ENCODE measurements at places on chromosomes 11 and 22. TPM values are rescaled to one million over a fixed set of nuclear protein-coding genes. Genes with fewer than 3 reads are reported as not detected.

Gene ARVCF
- total RNA-seq, result 36.6 TPM

Gene MB
- not detected for total RNA-seq

Gene SLC37A2
- total RNA-seq, result 4.2 TPM

Gene UBQLNL
- total RNA-seq, result 0.52 TPM

- no peaks in the 10 kb centered on the region for H3K4me1 ChIP-seq
- H3K27me3 ChIP-seq, result no peaks in the 10 kb centered on the region
- DNase-seq, result no peak
- no peaks in the 10 kb centered on the region for H3K36me3 ChIP-seq
These were observed 48.2 kb upstream of the CHST1 start for GRCh38 chr11:45713573-45713972.

DNA sequence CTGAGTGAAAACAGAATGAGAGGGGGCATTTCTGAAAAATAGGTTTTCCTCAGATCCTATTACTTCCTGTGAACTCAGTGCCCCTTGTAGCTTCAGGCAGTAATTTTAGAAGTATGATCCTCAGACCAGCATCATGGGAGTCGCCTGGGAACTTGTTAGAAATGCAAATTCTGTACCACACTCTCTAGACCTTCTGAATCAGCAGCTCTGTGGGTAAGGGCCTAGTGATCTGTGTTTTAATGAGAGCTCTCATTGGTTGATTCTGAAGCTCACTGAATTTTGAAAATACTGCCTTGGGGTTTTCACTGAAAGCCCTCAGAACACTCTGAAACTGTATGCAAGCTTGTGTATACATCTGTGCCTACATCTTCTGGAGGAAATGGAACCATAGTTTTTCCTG is 647.2 kb upstream of the ANO5 start:
- no peak overlapping the region for H3K27ac ChIP-seq
- no peak overlapping the region for H3K4me3 ChIP-seq
- DNase-seq, result no peak

- H3K36me3 ChIP-seq, result no peaks in the 10 kb centered on the region
- peaks cover 63% of the 10 kb centered on the region for H3K4me1 ChIP-seq
- peak; percentile 77 for DNase-seq
- no peak overlapping the region for H3K4me3 ChIP-seq
- H3K27ac ChIP-seq, result peak overlapping the region; percentile 99
These were observed 15.2 kb downstream of the KCNQ1 start for GRCh38 chr11:2459796-2460531.

DNA sequence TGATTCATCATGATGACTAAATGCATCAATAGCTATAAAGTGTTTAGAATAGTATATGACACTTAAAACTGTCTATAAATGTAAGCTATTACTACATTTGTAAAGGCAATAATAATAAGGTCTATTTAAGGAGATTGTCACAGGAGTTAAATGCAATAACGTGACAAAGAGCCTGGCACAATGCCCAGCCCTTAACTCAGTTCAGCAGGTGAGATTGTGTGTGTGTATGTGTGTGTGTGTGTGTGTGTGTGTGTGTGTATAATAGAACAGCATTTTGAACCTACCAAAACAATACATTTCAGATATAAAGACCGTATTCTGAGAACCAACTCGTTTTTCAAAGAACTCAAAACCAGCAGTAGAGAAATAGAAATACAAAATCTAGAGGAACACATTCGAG is 177.5 kb downstream of the MYO18B start:
- H3K27me3 ChIP-seq, result no peaks in the 10 kb centered on the region
- no peak overlapping the region for H3K27ac ChIP-seq
- H3K36me3 ChIP-seq, result no peaks in the 10 kb centered on the region
- no peak overlapping the region for H3K4me3 ChIP-seq
- H3K4me1 ChIP-seq, result no peaks in the 10 kb centered on the region
- DNase-seq, result no peak

- peaks cover 13% of the 10 kb centered on the region for H3K4me1 ChIP-seq
- H3K4me3 ChIP-seq, result no peak overlapping the region
- no peak for DNase-seq
- no peaks in the 10 kb centered on the region for H3K36me3 ChIP-seq
- H3K27me3 ChIP-seq, result no peaks in the 10 kb centered on the region
These were observed 12.7 kb upstream of the IL10RA start for GRCh38 chr11:117973503-117973860.

GRCh38 chr11:92881940-92882450 is 87.5 kb upstream of the MTNR1B start:
- H3K4me1 ChIP-seq, result no peaks in the 10 kb centered on the region
- H3K36me3 ChIP-seq, result no peaks in the 10 kb centered on the region
- DNase-seq, result no peak
- no peak overlapping the region for H3K27ac ChIP-seq

DNA sequence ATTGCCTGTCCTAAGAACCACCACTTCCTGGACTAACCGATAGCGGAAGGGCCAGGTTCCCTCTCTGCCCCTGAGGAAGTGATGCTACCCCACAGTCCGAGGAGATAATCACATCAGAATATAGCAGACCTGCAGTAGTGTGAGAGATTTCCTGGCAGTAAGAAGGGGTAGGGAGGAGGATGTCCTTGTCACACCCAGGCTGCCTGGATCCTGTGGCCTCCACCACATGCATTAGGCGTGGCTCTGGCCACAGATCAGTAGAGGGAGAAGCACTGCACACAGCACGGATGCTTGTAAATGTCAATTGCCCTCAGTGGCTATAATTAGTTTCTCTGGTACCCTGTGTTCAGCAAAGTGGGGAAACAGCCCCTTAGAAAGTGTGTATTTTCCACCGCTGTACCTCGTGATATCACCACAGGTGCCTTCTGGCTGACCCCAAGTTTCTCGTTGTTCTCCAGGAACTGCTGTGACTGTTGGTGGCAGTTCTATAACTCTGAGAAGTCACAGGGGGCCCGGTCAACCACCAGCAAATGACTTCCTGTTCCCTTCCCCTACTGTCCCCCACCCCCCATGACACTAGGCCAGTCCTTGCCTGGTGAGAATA is 61.8 kb downstream of the UBASH3B start:
- H3K4me3 ChIP-seq, result no peak overlapping the region
- H3K4me1 ChIP-seq, result no peaks in the 10 kb centered on the region

DNA sequence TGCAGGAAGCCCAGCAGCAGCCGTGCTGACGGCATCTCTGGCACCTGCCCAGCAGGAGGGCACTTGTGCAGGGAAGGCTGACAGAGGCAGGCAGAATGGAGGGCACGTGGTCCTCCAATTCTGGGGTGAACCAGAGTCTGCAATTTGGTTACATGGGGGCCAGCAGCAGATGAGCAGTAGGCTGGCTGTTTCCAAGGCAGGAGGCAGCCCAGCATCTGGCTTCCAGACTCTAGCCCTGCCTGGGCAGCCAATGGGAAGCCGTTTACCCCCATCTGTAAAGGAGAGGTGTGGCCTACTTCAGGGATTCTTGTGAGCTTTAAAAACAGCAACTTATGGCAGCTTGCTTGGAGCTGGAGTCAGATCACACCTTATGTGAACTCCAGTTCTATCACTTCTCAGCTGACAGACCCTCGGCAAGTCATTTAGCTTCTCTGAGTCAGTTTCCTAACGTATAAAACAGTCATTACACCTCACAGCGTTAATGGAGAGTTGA is 27.9 kb upstream of the RASL10A start:
- H3K27ac ChIP-seq, result peak overlapping the region; percentile 84
- H3K4me3 ChIP-seq, result no peak overlapping the region
- H3K27me3 ChIP-seq, result no peaks in the 10 kb centered on the region
- peaks cover 41% of the 10 kb centered on the region for H3K4me1 ChIP-seq
- H3K36me3 ChIP-seq, result no peaks in the 10 kb centered on the region

DNA sequence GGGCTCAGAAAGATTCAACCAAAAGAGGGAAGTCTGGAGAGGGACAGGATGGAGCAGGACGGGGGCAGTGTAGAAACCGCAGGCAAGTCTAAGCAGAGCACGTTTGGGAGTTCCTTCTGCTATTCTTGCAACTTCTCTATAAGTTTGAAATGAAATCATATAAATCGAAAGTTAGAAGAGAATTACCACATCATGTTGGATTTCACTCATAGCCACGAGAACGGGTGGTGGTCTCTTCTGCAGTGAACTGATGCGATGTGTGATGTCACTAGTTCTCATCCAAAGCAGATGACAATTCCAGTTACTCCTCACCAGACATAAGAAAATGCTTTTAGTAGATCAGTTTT is 36.0 kb downstream of the KCNQ1 start:
- DNase-seq, result no peak
- H3K4me1 ChIP-seq, result peaks cover 26% of the 10 kb centered on the region
- no peak overlapping the region for H3K27ac ChIP-seq
- H3K4me3 ChIP-seq, result no peak overlapping the region
- H3K36me3 ChIP-seq, result no peaks in the 10 kb centered on the region

DNA sequence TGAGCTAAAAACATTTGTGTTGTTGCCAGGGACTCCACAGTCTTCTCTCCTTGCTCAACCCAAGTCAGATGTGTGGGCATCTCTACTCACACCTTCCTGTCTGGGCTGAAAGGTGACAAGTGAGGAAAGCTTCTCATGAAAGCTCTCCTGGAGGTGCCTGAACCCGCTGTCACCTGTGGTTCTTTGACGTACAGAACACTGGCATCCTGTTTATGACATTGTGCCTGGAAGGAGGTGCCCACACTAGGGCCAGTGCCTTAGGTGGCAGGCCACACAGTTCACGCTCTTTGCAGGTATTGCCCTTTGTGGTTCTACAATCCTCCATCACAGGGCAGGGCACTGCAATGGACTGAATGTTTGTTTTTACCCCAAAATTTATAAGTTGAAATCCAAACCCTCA is 108.5 kb downstream of the CD44 start:
- no peak for DNase-seq
- no peak overlapping the region for H3K27ac ChIP-seq
- H3K4me3 ChIP-seq, result no peak overlapping the region
- no peaks in the 10 kb centered on the region for H3K36me3 ChIP-seq

DNA sequence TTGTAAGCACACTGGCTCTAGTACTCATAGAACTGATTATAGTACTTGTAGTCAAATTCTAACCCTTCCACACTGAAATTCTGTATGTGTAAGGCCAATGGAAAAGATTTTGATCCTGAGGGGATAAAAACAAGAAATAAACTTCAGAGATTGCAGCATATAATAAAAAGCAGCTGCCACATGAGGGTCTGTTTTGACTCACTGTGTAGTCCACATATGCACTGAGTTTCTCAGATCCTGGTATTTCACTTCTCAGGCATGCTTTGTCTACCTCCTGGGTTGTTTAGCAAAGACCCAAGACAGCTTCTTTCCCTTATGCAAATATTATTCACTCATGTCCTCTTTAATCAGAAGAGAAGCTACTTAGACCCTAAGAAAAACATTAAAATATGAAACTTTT is 71.1 kb upstream of the SLC5A12 start:
- H3K36me3 ChIP-seq, result no peaks in the 10 kb centered on the region
- no peaks in the 10 kb centered on the region for H3K27me3 ChIP-seq
- H3K27ac ChIP-seq, result no peak overlapping the region
- no peak for DNase-seq

GRCh38 chr11:24531528-24531927 is 34.7 kb downstream of the LUZP2 start:
- no peak overlapping the region for H3K4me3 ChIP-seq
- H3K27me3 ChIP-seq, result no peaks in the 10 kb centered on the region
- no peak overlapping the region for H3K27ac ChIP-seq
- H3K36me3 ChIP-seq, result no peaks in the 10 kb centered on the region

DNA sequence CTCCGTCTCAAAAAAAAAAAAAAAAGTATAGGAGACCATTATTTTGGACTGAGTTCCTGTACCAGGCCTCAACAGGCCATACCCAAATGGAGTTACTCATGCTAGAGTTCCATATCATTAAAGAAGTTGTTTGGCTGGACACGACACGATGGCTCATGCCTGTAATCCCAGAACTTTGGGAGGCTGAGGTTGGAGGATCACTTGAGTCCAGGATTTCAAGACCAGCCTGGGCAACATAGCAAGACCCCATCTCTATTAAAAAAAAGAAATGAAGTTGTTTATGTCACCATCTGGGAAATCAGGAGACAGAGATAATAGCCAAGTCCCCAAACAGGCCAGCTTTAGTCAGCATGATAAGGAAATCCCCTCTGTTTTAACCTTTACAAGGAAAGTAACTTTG is 6.7 kb upstream of the FNBP4 start:
- H3K4me1 ChIP-seq, result no peaks in the 10 kb centered on the region
- H3K27ac ChIP-seq, result no peak overlapping the region
- H3K4me3 ChIP-seq, result no peak overlapping the region
- H3K36me3 ChIP-seq, result no peaks in the 10 kb centered on the region
- H3K27me3 ChIP-seq, result no peaks in the 10 kb centered on the region

DNA sequence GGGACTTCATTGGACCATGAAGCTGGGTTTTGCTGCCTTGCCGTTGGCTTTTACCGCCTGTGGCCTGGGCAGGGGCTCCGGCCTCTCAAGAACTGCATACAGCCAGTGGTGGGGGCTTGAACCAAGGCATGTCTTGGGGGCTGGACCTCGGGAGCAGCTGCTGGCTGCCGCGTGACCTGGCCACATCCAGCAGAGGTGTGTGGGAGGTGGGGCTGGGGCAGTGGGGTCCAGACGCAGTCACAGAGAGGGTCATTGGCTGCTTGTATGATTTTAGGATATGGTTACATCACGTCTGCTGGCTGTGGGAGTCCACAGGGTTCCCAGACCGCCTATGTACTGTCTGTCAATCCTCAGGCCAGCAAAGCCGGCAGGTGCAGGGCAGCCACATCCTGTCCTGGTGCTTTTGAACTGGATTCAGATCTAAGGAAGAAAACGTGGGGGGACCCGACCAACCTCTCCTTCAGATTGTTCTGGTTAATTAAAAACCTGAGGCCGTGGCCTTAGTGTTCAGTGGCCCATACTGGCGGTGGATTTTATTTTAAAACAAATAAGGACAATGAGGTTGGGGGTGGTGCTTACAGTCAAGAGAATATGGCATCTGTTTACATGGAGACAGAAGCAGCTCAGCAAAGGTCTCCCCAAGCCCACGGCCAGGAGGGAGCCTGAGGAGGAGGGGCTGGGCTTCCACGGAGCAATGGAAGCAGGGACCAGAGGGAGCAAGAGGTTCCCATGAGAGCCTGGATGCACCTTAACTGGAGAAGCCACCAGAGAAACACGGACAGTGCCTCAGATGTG is 426.0 kb downstream of the TBC1D22A start:
- no peaks in the 10 kb centered on the region for H3K27me3 ChIP-seq
- H3K36me3 ChIP-seq, result no peaks in the 10 kb centered on the region
- no peaks in the 10 kb centered on the region for H3K4me1 ChIP-seq
- no peak for DNase-seq
- no peak overlapping the region for H3K27ac ChIP-seq
- H3K4me3 ChIP-seq, result no peak overlapping the region

DNA sequence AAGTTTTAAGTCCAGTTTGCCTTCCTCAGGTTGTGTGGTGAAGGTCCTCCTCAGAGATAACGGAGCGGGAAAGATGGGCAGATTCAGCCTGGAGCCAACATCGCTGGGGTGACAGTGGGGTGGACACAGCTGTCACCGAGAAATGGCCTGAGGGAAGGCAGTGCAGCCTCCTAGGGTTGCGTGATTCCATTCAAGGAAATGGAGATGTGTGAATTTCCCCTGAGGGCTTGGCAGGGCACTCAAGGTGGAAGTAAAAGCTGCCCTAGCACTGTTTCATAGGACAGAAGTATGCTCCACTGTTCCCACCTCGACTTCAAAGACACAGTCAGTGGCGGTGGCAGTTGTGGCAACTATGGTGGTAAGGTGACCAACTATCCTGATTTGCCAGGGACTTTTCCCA is 15.4 kb upstream of the CAT start:
- no peak for DNase-seq
- no peak overlapping the region for H3K27ac ChIP-seq
- no peaks in the 10 kb centered on the region for H3K4me1 ChIP-seq
- H3K27me3 ChIP-seq, result no peaks in the 10 kb centered on the region
- no peaks in the 10 kb centered on the region for H3K36me3 ChIP-seq
